Panc1 (cell line): ENCODE measurements at places on chromosomes 13 and 19.

DNA sequence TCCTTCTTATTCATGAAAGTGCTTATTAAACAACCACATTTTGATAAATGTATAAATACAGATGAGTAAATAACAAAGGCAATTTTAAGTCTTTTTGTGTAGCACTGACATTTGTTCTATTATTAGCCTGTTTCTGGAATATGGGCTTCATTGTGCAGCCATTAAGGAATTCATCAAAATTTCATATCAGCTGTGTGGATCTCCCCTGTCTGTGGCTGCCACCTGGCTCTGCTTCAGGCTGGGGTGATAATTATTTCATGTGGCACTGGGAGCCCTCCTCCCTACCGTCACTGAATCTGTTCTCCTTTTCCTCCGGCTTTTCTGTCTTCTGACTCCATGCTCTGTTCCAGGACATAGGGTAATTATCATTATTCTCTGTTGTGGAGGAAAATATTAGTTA lies 57.1 kb downstream of the LMO7 start:
- no peak for DNase-seq

- no peak for DNase-seq
Measured at GRCh38 chr13:35630551-35631275, 154.2 kb upstream of the MAB21L1 start.

DNA sequence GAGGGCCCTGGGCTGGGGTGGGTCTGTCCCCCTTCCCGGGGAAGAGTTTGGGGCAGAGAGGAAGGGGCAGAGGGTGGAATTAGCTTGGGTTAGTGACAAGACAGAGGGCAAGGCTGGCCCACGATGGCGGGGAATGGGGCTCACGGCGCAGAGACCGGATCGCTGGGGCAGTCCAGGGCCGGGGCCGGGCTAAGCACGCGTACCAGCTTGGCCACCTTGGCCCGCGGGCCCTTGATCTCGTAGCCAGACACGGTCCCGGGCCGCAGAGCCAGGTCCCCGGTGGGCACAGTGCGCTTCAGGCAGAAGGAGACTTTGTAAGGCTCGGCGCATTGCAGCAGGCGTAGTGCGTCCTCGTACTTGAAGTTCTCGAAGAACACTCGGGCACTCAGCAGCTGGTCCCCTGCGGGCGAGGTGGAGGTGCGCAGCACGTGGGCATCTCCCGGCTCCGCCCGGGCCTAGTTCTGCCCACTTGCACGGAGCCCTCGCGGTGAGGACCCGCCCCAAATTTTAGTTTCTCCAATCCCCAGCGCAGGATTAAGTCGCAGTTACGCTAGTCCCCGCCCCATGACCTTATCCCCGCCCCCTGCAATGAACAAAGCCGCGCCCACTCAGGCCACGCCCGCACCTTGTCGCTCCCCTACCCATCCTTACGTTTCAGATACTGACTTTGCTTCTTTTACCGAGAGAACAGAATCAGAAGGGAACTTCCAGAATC lies 8.6 kb upstream of the HIPK4 start:
- DNase-seq: no peak

DNA sequence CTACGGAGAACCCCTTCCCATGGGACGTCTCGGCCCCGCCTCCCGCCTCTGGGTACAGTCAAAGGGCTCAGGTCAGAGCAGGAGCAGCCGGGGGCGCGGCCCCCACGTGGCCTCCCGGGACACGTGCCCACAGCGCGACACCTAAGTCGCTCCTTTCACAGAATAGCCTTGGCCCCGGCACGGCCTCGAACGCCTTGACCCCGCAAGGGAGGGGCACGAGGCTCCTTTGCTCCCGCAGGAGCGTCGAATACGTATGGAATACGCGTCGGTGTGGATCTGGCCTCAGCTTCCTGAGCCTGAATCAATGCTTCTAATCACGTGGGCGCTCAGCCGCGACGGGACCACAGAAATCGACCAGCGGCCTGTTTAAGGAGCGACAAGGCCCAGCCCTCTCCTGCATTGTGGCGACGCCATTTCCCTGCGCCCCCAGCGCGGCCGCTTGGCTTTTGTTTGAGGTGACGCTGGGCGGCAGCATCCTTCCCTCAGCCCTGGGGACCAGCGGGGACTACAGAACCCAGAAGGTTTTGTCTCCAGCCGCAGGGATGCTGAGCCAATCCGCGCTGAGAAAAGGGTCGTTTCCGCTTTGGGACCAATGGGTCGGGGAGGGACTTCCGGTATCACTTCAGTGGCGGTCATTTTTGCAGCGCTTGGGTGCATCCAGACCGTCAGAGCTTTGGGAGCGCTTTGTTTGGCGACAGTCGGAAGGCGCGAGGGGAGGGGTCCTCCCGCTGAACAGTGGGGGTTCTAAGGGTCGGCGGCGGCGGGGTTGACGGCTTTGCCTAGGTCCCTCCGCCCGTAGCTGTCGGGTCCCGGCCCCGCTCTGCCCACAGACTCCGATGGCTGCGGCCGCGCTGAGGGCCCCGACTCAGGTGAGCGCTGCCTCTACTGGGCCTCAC lies at the start of gene ZIK1:
TSS of gene ZIK1 (plus strand) at position 625 of the 896 bp plus-strand sequence. CDS start at position 837, 212 bp downstream.
- no peak for DNase-seq

DNA sequence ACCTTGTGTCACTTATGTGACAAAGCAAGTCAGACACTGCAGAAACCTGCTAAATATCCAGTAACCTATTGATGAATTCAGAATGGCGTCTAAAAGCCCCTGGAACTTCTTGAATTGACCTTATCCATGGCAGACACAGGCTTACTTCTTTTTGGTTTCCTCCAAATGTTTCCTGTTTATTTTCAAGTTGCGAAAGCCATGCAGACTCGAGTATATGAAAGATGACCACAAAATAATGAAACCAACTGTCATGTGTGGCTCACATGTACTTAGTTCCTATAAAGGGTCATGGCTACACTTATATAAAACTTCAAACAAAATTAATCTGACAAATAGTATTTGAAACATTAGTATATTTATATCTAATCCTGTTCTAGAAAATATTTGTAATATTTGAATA lies 113.1 kb upstream of the FNDC3A start:
- no peak for DNase-seq

DNA sequence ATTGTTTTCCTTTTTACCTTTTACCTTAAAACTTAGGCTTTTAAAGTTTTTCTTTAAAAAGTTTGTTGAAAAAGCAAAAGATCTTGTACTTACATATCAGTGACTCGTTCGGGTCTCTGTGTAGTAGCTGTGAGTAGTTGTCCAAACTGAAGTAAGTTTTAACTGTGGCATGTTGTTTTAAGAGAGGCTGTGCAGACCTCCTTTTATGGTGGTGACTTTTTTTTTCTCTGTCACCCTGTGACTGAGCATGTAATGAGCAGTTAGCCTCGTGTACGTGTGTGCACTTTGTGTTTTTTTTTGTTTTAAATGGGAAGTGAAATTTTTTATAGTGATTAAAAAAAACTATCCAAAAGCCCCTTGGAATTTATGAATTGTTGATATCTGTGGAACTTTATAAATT lies at the start of gene GPR183:
TSS of gene GPR183 (minus strand) at position 153 of the 400 bp plus-strand sequence. CDS start 11,254 bp downstream, outside the sequence.
- DNase-seq: no peak

DNA sequence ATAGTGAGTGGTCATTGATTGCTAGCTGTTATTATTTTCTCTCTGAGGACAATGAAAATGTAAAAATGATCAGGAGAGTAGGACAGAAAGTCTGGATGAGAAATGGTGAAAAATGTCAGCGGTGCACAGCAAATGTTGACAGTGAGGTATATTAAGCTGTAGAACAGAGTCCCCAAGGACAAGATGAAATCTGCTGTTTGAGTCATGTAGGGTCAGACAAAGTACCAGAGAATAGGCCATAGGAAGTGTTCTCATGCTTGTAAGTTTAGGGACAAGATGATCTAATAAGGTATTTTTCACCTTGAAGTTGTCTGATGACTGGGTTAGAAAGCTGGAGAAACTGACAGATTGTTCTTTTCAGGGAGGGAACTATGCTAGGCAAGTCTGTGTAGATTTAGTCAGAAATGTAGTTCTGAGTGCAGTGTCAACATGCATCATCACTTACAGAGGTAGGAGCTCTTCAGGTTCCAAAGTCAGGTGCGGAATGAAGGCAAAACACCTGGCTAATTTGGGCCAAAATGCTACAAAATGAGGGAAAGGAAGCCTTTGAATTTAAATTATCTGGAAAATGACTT lies 369.3 kb downstream of the DLEU7 start:
- no peak for DNase-seq

DNA sequence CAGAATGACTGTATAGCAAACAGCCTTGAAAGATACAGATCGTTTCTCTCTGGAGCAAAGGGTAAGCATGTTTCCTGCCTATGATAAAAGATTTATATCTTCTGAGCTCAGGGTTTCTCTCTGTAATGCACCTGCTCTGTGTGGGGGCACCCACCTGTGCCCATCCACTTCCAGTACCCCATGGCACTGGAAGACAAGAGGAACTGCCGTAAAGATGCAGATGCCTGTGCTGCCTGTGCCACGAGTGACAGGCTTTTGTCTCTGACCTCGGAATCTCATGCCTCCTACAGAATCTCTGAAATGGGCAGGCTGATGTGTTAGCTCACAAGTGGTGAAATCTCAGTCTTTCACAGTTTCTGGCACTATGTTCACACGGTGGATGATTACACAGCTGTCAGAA lies 50.3 kb upstream of the ATP11A start:
- no peak for DNase-seq

- DNase-seq: no peak
Measured at GRCh38 chr13:100673713-100674571, 653 bp downstream of the TMTC4 start.

GRCh38 chr13:46327246-46327645 lies 59.8 kb downstream of the RUBCNL start:
- DNase-seq: no peak

GRCh38 chr13:110525328-110526319 lies 35.9 kb downstream of the RAB20 start:
- no peak for DNase-seq

GRCh38 chr19:6378041-6378440 lies 2.3 kb upstream of the PSPN start:
- no peak for DNase-seq

DNA sequence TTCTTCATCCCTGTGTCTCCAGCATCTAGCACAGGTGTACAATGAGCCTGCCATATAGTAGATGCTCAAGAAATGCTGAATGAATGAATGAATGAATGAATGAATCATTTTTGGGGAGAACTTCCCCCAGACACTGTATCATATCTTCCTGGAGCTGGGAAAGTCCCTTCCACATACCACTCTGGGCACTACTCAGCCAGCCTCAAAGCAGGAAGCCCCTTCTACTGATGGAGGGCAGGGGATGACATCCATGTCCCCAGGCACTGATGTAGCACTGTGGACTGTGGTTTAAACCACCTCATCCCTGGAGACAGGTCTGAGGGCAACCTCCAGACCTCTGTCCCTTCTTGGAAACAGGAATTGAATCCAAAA lies 4.8 kb downstream of the GNA15 start:
- no peak for DNase-seq
